ENCODE measurements at places on chromosomes 16 and 17.
A peak's percentile ranks its signal among the peaks of the same experiment; 100 is the strongest.

DNA sequence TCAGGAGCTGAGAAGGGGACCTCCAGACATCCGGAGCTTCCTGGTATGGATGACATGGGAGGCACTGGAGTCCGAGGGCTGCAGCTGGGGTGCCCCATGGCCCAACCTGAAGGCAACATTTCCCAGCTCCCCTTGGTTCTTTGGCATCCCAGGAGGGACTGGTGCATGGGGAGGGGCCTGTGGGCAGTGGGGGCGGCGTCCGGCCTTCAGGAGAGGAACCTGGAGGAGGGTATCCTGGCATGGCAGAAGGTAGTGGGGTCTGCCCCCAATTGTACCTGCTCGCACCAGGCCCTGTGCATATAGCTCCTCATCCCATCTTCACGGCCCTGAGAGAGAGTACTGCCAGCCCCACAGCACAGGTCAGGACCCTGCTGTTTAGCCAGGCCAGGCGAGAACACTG, 11.9 kb downstream of the NPTX1 start:
- no peak for DNase-seq

DNA sequence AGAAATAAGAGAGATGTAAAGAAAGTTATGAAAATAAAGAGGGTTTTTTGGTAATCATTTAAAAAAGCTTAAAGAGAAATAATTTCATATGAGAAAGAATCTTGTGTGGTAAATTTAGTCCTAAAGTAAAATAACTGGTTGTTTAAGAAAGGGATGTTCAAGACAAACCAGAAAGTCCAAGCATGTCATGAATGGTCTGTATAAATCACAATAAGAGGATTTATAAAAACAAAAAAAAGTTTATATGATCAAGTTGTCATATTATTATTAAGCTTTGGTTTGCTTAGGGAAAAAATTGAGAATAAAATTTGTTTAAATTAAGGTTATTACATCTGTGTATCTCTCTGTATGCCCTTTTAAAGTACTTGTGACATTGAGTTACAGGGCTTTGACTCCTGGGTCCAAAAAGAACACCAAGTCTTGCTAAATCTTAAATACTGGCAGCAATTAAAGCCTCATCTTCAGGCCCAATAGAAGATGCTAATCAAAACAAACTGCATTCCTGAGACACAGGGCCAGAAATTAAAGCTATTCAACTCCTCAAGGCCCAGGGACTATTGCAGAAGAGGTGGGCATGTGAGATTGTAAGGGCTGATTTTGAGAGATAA, 15.6 kb upstream of the TRIM25 start:
- no peak for DNase-seq

GRCh38 chr17:67503184-67503583, 126.1 kb downstream of the PITPNC1 start:
- no peak for DNase-seq

GRCh38 chr17:15920758-15921239, 24.1 kb upstream of the ADORA2B start:
- no peak for DNase-seq

GRCh38 chr17:50816771-50817751, 18.3 kb upstream of the WFIKKN2 start:
- peak; percentile 76 for DNase-seq

DNA sequence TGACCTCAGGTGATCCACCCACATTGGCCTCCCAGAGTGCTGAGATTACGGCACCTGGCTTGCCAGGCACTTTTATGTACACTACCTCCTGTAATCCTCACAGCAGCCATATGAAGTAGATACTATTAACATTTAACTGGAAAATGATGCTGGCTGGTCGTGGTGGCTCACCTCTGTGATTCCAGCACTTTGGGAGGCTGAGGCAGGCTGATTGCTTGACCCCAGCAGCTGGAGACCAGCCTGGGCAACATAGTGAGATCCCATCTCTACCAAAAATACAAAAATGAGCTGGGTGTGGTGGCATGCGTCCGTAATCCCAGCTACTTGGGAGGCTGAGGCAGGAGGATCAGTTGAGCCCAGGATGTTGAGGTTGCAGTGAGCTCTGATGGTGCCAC, 2.0 kb upstream of the MAPK3 start:
- no peak for DNase-seq

DNA sequence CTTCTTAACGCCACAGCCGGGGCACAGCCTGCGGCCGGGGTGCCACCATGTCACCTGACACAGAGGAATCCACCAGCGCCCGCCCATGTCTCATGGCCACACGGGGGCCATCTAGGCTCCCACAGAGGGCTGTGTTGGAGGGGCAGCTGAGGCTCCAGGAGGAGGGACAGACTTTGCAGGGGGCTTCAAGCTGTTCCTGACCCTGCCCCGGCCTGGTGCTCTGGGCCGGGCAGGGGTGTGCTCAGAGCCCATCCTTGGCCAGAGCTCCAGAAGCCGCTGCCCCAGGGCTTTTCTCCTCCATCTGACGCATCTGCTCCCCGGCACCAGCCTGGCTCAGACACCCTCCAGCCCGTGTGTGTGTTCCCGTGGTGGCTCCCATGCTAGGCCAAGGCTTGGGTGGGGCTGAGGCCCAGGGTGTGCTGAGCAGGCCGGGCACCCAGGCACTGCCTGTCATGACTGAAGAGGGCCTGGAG, 7.8 kb upstream of the SLC38A10 start:
- no peak for DNase-seq

GRCh38 chr16:83727751-83728352, 79.9 kb upstream of the HSBP1 start:
- no peak for DNase-seq

- DNase-seq: no peak
Observed at GRCh38 chr16:87729266-87729954, 36.4 kb downstream of the KLHDC4 start.

DNA sequence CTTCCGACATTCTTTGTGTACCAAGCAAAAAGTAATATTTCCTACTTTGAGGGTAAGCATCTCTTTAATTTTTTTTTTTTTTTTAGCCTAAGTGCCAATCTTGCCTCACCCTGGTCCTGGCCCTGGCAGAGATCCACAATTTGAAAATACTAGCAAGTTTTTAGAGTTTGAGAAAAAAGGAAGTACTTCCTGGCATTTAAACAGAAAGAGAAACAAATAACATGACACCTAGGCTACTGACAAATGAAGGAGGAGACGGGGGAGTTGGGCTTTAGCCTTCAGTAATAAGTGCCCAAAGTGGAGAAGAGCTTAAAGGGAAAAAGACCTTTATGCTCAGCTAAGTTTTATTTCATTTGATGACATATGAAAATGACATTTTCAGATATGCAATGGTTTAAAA, 92.8 kb downstream of the HS3ST3A1 start:
- no peak for DNase-seq

DNA sequence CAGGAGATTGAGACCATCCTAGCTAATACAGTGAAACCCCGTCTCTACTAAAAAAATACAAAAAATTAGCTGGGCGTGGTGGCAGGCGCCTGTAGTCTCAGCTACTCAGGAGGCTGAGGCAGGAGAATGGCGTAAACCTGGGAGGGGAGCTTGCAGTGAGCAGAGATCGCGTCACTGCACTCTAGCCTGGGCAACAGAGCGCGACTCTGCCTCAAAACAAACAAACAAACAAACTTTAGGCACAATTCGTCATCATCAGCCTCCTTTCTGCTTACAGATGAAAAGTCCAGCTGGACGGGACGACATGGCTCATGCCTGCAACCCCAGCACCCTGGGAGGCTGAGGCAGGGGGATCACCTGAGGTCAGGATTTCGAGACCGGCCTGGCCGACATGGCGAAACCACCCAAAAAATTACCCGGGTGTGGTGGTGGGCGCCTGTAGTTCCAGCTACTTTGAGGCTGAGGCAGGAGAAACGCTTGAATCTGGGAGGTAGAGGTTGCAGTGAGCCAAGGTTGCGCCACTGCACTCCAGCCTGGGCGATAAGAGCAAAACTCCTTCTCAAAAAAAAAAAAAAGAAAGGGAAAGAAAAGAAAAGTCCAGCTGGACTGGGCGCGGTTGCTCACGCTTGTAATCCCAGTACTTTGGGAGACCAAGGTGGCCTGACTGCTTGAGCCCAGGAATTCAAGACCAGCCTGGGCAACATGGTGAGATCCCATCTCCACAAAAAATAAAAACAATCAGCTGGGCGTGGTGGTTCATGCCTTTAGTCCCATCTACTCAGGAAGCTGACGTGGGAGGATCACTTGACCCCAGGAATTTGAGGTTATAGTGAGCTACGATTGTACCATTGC, 1.5 kb upstream of the SPIRE2 start:
- no peak for DNase-seq

GRCh38 chr16:19315889-19316433, 30.4 kb downstream of the CLEC19A start:
- no peak for DNase-seq

- DNase-seq: no peak
Observed at GRCh38 chr16:68283801-68284598, 19.7 kb downstream of the SLC7A6 start.

DNA sequence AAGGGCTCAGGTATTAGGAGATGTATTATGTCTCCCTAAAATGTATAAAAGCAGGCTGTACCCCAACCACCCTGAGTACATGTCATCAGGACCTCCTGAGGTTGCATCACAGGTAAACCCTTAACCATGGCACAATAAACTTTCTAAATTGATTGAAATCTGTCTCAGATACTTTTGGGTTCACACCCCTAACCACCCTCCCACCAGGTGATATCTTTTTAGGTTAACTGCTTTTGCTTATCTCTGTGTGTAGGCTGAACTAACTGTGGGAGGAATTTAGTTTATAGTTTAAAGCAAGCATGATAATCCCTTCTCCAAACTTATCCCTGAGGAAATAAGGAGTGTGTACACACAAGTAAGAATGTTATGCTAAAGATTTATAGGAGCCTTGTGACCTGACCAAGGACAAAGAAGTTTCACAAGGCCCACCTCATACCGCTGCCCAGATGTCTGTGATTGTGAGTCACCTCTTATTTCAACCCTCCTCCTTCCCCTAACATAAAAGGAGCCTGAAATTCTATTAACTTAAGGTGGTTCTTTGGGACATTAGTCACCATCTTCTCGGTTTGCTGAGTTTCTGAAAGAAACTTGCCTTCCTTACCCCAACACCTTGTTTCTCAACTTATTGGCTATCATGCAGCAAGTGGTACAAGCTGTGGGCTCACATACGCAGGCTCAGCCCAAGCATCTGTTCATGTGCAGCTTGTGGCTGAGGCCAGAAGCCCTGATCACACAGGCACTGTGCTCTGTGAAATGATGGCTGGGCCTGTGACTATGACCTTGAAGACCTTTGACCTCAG, 11.3 kb downstream of the PRSS22 start:
- DNase-seq: no peak

- DNase-seq: no peak
Observed at GRCh38 chr16:27273330-27273669, 4.7 kb upstream of the NSMCE1 start.

GRCh38 chr17:64491034-64491860, 5.6 kb downstream of the POLG2 start:
- no peak for DNase-seq

GRCh38 chr16:1177750-1178149, 24.8 kb downstream of the CACNA1H start:
- no peak for DNase-seq

All from activated T-cell treated with anti-CD3 and anti-CD28 coated beads, Interleukin-2, amount 50 U/mL, for 24 hours (primary cell).